ENCODE measurements at places on chromosomes 3 and 15.

DNA sequence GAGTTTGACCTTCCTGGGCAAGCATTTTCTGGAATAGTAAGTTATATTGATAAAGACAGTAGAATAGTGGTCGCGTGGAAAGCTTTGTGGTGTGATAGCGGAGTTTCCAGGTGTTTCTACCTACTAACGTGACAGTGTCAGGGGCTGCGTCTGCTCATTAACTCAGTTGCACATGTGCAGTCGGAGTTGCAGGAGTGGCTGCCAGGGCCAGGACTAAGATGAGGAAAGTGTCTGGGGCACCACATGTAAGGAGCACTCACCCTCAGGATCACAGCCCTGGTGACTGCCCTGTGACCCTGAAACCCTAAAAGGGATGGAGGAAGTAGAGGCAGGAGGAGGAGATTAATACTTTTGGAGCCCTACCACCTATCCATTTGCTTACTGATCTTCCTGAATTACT is 295.0 kb downstream of the LRTM1 start:
- no peak for DNase-seq

DNA sequence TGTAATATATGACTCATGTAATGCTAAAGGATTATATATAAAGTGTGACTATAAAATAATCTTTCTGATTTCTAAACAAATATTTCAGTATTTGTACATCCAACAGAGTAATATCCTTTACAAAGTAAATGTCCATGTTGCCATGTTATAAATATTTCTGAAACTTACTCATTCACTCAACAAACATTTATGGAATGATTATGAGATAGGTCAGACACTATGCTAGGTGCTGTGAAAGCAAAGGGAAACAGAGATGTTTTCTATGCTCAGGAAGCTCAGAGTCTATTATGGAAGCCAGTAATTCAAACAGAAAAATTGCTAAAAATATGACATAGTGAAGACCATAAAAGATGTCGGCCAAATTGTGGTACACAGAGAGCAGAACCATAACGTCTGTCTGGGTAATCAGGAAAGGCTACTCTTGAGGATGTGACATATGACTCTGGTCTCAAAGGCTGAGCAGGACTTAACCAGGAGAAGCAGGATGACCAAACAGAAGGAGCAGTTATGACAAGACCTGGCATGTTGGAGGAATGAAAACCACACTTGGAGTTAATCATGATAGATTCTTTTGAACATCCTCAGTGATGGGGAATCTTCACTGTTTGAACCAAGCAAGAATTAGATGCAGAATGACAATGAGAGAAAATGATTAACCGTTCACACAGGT is 39.0 kb upstream of the MYO5C start:
- DNase-seq: no peak

DNA sequence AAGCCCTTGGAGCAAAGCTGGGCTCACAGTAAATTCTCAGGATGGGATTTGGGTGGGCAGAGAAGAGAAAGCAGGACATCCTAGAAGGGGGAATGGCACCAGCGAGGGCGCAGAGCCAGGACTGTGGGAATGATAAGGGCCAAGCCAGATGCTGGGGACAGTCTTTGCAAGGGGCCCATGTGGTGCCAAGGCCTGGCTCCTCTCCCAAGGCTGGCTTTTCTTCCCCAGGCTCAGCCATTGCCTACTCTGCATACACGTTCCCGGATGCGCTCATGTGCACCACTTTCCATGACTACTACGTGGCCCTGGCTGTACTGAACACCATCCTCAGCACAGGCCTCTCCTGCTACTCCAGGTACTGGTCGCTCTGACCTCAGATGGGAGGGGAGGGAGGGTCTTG is 24.7 kb upstream of the KIF23 start:
- DNase-seq: no peak

DNA sequence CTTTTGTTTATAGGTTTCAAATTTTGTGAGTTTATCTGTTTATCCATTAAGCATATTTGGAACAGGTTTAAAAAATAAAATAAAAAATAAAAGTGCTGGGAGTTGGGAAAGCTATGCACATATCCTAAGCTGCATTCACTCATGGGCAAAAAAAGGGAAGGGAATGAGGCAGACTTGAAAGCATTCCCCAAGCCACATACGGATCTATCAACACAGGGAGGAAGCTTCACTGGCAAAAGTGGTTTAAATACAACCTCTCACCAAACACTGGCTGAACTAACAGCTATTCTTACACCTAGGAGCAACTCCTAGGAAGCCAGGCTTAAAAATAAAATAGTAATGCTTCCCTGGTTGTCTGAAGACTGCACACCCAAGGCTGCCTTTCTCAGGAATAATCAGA is 101.2 kb downstream of the PCCB start:
- DNase-seq: no peak

GRCh38 chr15:98146031-98146820 is 185.7 kb downstream of the ARRDC4 start:
- peak; percentile 96 for DNase-seq

GRCh38 chr15:101495334-101496197 is 6.1 kb upstream of the PCSK6 start:
- no peak for DNase-seq

GRCh38 chr3:76367281-76367680 is 581.9 kb upstream of the ZNF717 start:
- no peak for DNase-seq

- no peak for DNase-seq
These were observed 105.1 kb downstream of the ARPP21 start for GRCh38 chr3:35744419-35744818.

GRCh38 chr15:49991587-49991986 is 127.4 kb downstream of the ATP8B4 start:
- DNase-seq: no peak

- DNase-seq: no peak
These were observed 859.4 kb upstream of the NR2F2 start for GRCh38 chr15:95470997-95471689.

- DNase-seq: no peak
These were observed 455 bp upstream of the ABHD17C start for GRCh38 chr15:80694611-80695098.

DNA sequence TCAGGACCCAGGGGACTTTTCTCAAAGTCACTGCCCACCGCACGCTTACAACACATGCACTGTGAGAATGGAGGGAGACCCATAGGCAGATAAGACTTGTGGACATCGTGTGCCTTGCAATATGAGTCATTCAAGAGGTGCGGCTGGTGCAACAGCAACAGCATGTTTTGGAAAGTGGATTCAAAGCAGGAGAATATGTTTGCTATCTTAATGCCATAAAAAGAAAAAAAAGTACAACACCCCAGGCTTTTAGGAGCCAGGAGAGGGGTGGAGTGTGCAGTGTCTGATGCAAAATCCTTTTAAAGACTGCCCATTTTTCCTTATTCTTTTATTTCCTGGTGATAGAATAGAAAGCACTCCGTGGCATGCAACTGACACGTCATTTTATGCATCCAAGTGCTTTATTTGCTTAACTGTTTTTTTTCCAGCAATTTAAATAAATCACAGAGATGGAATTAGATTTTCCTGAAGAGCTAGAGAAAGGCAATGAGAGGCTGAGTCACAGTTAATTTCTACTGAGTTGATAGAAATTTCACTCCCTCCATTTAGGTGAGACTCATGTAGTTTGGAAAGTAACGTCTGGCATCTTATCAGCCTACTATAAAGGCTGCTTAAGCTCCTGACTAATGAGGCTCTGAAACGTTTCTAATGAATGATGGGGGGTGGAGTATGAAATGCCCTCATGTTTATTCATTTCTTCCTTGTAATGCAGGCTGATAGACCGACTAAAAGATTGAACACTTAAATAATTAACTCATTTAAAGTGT is 96.4 kb downstream of the NSUN3 start:
- no peak for DNase-seq

- DNase-seq: no peak
These were observed 121.0 kb downstream of the PDZRN3 start for GRCh38 chr3:73503781-73504180.

GRCh38 chr15:64521726-64522164 is 61.4 kb downstream of the ZNF609 start:
- peak; percentile 67 for DNase-seq

DNA sequence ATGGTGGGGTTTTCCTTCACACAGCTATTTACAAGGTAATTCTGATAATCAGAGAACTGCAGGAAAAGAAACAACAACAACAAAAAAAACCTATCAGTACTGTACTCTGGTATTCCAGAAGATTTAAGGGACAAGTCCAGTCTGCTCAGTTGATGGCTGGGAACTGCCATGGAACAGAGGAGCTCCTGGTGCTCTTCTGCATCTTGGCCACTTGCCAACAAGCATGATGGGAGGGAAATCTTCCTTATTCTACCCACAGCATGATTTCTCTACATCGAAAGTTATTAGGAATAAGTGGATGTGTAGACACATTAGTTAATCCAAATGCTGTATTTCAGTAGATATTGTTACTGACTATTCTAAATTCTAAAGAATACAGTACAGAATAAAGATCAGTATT is 51.7 kb downstream of the RASGRP1 start:
- no peak for DNase-seq

DNA sequence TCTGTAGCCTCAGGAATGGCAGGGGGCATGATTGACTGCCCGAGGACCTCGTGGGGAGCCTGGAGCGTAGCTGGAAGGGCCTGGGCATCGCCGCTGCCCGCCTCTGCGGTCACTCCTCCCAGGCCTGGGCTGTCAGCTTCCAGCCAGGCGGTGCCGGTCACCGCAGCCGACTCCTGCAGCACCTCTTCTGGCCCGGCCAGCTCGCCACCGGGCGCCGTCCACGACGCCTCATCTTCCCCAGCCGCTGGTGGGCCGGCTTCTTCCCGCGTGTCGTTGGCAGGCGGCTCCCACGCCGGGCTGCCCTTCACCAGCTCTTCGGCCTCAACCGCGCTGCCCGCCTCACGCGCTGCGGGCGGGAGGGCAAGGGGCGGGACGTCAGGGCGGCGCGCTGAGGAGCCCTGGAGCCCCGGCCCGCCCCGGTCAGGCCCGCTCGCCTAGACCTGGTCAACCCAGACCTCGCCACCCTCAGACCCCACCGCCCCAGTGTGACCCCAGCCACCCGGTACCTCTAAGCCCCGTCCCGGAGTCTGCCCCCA is 1.0 kb downstream of the CSPG5 start:
- no peak for DNase-seq

- no peak for DNase-seq
These were observed 73.5 kb downstream of the MGLL start for GRCh38 chr3:127748754-127749327.

- DNase-seq: no peak
These were observed at the start of gene BTLA for GRCh38 chr3:112498914-112499711. TSS of gene BTLA (minus strand) at chr3:112499472. CDS start at chr3:112499358, 114 bp downstream.

DNA sequence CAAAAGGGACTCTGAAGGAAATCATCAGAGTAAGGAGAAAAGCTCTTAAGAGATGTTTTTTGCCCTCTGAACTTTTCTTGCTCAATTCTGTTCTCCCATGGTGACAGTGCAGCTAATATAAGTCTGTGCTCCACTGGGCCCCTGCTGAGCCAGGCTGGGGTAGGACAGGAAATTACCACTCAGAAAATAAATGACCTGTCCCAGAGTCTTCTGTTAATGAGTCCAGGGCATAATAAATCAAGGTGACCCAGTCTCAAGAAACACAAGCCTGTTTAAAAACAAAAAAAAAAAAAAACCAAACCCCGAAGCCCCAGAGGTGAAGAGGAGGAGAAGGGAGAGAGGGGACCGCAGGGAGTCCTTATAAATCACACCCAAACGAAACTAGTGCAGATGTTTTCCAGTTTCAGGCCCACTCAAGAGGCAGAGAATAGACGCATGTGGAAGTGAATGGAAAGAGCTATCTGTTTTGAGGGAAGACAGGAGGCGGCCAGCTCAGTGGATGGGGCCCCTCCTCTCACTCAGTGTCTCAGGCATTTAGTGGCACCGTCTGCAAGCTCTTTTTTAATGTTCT is 59.8 kb upstream of the BOC start:
- no peak for DNase-seq

DNA sequence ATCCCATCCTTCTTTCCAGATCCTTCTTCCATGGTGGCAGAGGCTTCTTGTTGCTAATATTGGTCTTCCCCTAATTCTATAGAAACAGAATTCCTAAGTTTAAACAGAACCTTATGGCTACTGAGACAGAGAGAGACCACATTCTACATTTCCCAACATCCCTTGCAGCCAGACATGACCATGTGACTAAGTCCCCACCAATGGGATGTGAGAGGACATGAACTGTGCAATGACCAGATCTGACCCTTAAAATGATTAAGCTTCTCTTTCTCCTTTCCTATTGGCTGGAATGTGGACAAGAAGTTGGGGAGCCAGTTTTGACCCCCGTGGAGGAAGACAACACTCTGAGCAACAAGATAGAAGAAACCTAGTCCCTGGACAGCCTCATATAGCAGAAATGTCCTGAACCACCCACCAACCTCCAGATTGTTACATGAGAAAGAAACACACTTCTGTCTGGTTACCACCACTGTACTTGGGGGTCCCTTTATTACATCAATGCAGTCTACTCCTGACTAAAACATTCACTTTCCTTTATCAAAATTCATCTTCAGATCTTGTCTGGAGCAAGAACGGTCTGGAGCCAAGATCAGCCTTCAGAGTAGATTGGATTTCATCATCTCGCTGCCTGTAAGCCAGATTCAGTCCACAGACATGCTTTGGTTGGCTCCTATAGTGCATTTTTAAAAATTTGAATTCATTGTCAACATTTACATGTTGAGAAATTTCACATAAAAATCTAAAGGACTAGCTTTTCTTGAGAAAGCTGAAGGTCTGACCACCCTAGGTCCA is 183.9 kb downstream of the SHQ1 start:
- DNase-seq: no peak

DNA sequence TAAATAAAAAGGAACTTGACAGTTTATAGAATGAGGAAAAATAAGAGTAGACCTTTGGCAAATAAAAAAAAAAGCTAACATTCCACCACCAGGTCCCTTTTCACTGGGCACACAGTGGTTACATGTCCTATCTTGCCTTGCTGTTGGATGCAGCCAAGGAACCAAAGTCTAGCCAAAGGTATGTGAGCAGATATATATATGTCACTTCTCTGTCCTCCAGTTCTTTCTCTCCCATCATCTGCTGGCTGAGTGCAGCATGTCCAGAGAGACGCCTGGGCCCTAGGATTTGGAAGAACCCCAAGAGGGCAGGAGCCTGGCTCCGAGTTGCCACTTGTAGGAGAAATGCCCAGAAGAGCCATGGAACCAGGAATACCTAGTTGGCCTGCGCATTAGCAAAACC is 104.7 kb downstream of the SERPINI1 start:
- no peak for DNase-seq

- DNase-seq: no peak
These were observed 240.0 kb upstream of the SEMA6D start for GRCh38 chr15:47477341-47477740.

GRCh38 chr3:32379831-32380500 is 11.7 kb upstream of the CMTM7 start:
- DNase-seq: peak; percentile 4

DNA sequence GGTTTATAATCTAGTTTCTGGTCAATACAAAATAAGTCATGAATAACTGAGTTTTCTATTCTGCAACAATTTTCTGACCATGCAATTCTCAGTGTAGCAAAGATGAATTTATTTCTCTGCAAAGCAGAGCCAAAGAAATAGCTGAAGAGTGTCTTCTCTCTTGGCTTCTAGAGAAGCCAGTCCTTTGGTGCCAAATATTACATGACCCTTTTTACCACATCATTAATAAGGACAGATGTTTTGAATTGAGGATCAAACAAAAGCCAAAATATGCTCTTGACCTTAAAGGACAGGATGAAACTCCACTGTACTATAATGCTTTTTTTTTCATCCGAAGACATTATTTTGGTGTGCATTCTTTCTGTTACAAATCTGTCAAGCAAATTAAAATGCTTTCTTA is 40.2 kb upstream of the OSTN start:
- DNase-seq: no peak

Data from NCI-H526 treated with DMSO at 0.1 percent for 48 hours (cell line).